ENCODE measurements at places on chromosomes 11 and 22.

- DNase-seq = no peak
These were observed 127.3 kb upstream of the SEZ6L start for GRCh38 chr22:26041931-26042330.

DNA sequence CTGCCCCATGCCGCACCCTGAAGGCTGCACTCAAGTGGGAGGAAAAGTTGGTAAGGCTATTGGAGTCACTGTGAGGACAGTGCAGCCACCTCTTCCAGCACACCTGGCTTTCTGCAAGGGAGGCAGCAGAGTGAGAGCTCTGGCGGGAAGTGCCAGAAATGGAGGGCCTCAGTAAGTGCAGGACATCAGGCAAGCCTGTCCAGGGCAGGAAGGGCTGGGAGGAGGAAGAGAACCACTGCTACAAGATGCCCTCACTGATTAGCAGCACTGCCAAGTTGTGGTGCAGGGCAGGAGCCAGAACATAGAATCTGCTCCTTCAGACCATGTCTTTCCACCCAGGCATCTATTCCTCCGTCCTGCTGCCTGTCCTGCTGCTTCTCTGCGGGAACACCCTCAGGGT is 61.2 kb upstream of the CLTCL1 start:
- DNase-seq = no peak

- DNase-seq = no peak
These were observed 10.2 kb upstream of the LDHA start for GRCh38 chr11:18384157-18384641.

DNA sequence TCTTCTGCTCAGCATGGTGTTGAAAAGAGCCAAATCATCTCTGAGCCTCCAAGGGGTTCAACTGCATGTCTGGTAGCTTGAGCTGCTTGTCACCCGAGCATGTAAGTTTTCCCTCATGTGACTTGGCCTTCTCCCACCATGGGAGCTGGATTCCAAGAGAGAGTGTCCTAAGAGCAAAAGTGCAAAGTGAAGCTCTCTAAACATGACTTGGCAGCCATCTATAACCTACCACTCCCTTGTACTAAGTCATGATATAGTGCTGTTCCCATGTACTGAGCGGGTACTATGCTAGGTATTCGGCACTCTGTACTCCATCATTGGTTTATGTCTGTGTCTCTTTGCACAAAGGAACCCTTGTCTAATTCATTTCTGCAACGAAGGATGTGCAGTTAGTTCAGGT is 19.1 kb downstream of the SEZ6L start:
- no peak for DNase-seq

- no peak for DNase-seq
These were observed 33.3 kb upstream of the NNMT start for GRCh38 chr11:114262681-114263512.

All from stimulated activated CD8-positive, alpha-beta memory T cell treated with anti-CD3 and anti-CD28 coated beads, Interleukin-15, amount 100 ng/mL, for 24 hours (primary cell).